ENCODE measurements at places on chromosomes 16 and 17.

GRCh38 chr16:75237398-75238131 lies 13.9 kb downstream of the BCAR1 start:
- DNase-seq = no peak

DNA sequence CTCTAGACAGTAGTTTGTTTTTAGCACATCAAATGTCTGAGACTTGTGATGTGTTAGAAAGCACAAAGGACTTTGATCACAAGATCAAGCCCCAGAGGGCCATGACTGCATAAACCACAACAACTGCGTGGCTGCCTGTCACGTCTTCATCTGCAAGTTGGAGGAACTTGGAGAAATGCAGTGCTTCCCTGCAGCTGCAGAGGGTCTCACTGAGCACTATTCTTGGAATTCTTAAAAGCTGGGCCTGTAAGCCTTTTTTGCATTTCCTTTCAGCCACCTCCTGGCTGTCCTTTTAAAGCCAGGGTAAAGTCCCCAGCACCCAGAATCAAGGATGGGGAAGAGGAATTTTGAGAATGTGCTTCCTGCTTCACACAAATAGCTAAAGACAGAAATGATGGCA lies 431.3 kb downstream of the MAF start:
- DNase-seq = no peak

DNA sequence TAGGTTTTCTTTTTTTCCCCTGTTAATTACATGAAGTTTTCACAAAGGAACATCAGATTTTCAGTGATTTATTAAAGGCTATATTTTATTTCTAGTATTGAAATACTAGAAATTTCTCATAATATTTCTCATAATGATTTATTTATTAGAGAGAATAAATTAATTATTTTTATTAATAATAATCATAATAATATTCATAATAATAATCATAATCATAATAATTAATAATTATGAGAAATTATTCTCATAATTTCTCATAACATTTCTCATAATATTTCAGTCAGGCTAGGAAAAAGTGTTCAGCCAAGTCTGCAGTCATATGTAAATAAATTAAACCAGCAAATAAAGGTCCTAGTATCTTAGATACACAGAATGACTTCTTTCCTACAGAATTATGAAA lies 41.4 kb downstream of the CNTNAP4 start:
- DNase-seq = no peak

- no peak for DNase-seq
Observed at GRCh38 chr17:74807925-74808324, 31.8 kb upstream of the NAT9 start.

DNA sequence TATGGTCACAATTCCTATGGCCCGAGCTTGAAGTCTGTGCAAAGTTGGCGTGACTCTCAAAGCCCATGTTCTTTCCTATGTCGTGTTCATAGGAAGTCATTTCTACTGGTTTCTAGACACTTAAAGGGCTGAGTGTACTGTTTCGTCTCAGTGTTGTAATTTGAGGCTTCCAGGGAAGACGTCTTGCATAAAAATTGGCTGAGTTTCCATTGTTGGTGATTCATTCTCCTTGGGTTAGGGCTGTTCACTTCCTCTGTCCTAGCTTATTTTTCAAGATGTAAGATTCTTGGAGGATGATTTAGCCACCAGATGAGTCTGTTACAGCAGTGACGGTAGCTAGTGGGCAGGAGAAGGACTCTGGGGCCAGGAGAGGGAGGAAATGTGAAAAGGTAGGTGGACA lies 43.1 kb downstream of the PIK3R5 start:
- DNase-seq = peak; percentile 91

- peak; percentile 88 for DNase-seq
Observed at GRCh38 chr17:78343187-78343542, 16.7 kb downstream of the SOCS3 start.

DNA sequence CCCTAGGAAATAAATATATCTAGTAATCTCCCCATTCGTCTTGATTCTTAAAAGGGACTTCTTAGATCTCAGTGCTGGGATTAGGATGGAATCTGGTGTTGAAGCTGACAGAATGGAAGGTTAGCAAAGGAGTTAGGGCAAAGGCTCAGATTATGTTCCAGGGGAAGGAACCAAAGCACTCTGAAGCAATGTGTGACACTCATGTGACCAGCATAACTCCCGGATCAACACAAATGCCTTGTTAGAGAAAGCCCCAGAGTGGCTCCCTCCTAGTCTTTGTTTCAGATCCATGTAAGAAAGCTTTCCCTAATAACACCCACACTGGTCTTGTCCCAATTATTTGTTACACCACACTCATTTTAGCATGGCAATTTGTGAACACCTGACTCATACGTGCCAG lies 62.6 kb upstream of the ERN1 start:
- no peak for DNase-seq

GRCh38 chr16:21684199-21684598 lies 20.4 kb downstream of the OTOA start:
- no peak for DNase-seq

DNA sequence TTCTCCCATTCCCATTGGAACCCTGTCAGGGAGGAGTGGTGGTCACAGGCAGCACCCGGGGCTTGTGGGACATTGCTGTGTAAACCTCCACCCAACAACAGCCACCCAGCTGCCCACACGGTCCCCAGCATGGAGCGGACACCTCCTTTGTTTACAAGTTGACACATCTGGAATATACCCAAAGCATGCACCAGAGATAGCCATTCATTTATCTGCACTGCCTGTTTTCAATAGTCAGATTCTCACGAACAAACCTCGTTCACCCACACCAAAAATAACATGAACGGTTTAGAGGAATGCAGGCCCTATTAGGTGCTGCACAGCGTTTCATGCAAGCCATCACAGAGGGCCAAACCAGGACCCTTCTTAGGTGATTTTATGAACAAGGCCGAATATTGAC lies 244.8 kb downstream of the FOXL1 start:
- no peak for DNase-seq

- no peak for DNase-seq
Observed at GRCh38 chr17:8327303-8327649, 12.4 kb upstream of the ODF4 start.

- DNase-seq = no peak
Observed at GRCh38 chr17:69117855-69118784, 23.6 kb downstream of the ABCA6 start.

All from fibroblast of the conjunctiva (primary cell).